CD4-positive, alpha-beta T cell treated with Interleukin-10 for 1 hour (primary cell): ENCODE measurements at places on chromosomes 2 and 18.

DNA sequence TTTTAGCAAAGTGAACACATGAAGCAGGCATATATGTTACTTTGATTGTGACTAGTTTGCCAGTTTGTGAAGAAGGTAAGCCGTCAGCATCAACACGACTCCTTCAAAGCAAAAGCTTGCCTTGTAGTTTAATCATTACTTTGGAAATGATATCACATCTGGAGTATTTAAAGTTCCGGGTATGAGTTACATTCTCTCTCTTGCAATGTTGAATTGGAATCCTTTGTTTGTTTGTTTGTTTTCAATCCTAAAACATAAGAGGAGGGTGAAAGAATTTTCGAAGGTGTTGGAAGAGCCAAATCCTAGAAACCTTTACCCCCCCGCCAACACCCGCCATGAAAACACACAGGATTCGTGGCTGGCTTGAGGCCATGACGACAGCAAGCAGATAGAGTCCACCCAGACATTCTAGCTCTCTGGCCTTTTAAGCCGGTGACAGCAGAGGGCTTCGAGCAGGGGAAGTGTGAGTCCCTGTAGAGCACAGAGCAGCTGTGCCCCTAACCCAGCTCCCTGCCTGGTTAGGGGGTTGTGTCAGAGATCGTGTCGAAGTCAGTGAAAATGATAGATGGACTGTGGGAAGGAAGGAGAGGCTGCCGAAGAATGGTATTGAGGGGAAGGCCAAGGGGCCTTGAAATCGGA, 103.8 kb upstream of the SMIM21 start:
- no peak for DNase-seq

GRCh38 chr2:9844576-9844975, 1.3 kb downstream of the TAF1B start:
- DNase-seq = no peak

- no peak for DNase-seq
These were observed 120.1 kb downstream of the NCKAP5 start for GRCh38 chr2:133448195-133448594.

- DNase-seq = no peak
These were observed 1.9 kb downstream of the TTL start for GRCh38 chr2:112483831-112484230.

- no peak for DNase-seq
These were observed 182.2 kb downstream of the ZFP36L2 start for GRCh38 chr2:43044093-43044681.

GRCh38 chr2:94877129-94877528, 5.9 kb downstream of the TEKT4 start:
- no peak for DNase-seq

DNA sequence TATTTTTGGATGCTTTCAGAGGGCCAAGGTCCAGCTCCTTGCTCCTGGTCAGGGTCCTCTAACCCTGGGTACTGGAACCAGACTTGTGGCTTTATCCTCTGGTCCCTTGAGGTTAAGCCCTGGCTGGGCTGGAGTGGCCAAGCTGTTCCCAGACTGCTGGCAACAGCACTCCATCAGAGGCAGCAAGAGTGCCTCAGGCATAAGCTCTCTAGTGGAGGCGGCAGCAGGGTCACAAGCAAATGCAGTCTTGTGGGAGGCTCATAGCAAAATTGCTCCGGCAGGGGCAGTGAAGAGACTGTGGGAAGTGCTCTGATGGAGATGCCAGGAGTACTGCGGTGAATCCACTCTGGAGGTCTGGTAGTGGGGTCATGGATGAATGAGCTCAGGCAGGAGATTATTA, 128.9 kb upstream of the OTOS start:
- no peak for DNase-seq

GRCh38 chr2:232292395-232293154, 86.0 kb upstream of the ALPP start:
- DNase-seq = peak; percentile 49
